ENCODE measurements at places on chromosomes 5 and 9. TPM values are rescaled to one million over a fixed set of nuclear protein-coding genes. Genes with fewer than 3 reads are reported as not detected.

Gene IL3
- total RNA-seq = not detected

GRCh38 chr5:65790371-65791163, 68.6 kb downstream of the NLN start:
- DNase-seq = no peak

DNA sequence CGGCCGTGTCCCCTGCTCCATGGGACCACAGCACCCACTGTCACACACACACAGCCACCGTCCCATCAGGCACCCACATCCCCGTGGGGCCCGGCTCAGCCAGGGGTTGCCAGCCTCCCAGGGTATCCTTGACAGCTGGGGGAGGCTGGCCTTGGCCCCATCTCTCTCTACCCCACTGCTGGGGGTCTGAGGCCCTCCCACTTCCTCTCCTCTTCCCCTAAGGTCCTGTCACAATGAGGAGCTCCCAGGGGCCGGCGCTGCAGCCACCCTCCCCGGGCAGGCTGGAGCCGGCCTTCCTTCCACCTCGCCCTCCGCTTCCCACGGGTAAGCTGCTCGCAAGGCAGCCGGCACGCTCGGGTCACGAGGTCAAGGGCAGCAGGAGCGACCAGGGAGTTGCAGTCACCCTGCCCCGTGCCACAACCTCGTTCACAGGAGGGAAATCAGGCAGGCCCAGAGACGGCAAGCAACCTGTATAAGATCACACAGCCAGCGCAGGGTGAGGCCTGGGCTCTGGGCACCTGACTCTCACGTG, 38.6 kb upstream of the NOTCH1 start:
- no peak for DNase-seq

DNA sequence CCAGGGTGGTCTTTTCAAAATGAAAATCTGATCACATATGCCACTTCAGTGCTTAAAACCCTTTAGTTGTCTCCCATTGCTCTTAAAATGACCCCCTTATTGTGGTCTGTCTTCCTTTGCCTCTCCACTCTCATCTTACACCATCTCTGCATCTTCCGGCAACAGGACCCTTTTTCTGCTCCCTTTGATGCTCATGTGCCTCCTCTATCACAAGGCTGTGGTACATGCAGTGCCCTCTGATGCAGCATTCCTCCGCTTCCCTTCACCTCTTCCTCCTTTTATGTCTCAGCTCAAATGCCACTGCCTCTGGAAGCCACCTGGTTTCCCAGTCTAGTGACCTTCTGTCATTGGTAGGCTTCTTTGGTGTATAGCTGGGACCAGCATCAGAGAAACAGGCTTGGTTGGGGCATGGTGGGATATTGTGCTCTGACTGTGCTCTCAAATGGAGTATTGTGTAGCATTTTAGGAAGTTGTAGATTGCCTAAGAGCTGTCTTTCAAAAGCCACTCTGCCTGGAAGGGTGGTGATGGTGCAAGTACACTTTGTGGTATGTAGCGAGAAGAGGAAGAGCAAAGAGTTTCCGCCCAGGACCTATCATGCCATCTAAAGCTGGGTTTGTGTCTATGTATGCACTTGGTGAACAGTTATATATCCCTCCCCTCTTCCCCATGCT, 28.1 kb downstream of the ARHGAP26 start:
- DNase-seq = no peak

GRCh38 chr5:59037941-59038797, 455.3 kb downstream of the RAB3C start:
- DNase-seq = no peak

- DNase-seq = no peak
Observed at GRCh38 chr5:125976421-125977000, 446.7 kb upstream of the GRAMD2B start.

Data from transverse colon (tissue), 4 donors.